ENCODE measurements at places on chromosomes 3 and 15.

GRCh38 chr15:101179341-101180153 is 72.3 kb downstream of the CHSY1 start:
- no peak for DNase-seq

DNA sequence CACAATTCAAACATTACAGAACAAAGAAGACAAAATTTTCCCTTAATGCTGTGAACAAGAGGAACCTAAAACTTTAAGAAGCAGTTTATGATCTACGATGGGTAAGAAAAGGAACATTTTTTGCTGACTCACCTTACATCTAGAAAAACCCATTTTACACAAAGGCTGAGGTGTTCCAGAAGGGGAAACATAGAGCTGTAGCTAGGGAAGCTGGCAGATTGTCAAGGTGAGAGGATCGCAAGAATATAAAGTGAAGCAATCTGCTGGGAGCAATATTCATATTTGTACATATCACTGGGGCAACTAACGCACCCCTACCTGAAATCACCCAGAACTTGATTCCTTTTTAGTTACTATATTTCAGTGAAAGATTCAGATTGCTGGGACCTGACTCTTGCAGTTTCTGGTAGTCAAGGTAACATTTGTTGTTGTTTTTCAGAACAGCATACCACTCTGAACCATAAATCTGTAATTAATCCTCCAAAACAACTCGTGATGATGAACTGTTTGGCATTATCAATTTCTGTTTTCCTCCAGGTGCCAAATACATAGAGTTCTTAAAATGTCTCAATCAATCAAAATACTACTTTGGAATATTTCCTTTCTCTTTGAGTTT is 184.1 kb upstream of the LRRC3B start:
- no peak for DNase-seq

DNA sequence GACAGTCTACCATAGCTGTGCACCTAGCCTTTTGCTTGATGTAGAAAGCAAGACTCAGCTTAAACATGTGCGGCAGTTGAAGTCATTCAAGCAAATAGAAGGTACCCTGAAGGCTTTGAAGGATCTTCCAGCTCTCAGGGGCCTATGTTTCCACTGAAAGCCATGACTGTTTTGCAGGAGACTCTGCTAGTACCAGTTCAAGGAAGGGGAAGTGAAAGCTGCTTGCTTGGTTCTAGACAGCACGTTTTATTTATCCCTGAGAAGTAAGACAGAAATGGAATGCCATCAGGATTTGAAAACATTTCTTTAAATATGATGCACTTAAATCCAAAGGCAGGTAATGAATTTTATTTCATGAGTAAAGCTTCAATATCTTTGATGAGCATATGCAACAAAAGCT is 311.4 kb downstream of the PDCD6IP start:
- no peak for DNase-seq

DNA sequence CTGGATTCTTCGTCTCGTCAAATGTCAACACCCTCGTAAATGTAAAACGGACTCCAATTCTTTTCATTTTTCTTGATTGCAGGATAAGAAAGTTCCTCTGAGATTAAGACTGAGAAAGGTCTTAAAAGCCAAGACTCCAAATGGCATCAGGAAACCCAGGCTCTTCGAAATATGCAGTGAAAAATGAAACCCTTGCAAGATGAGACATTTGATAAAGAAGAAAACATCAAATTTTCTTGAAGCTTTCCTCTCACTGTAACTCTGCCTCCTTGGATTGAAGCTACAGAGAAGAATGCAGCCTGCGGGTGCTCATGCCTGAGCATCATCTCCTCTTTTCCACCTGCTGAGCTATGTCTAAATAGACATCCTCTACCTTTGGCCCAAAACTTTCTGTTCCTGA is 342.4 kb upstream of the THBS1 start:
- DNase-seq: no peak

GRCh38 chr3:71177375-71177774 is 406.2 kb downstream of the FOXP1 start:
- no peak for DNase-seq

- DNase-seq: no peak
Observed at GRCh38 chr3:33746416-33747116, 28.5 kb upstream of the CLASP2 start.

GRCh38 chr3:158696618-158697017 is 24.2 kb upstream of the LXN start:
- no peak for DNase-seq

GRCh38 chr3:52223449-52224408 is 1.7 kb downstream of the TLR9 start:
- no peak for DNase-seq
